Aorta (tissue), 5 donors: ENCODE measurements at places on chromosomes 5 and 9. TPM values are rescaled to one million over a fixed set of nuclear protein-coding genes. Genes with fewer than 3 reads are reported as not detected.
A peak's percentile ranks its signal among the peaks of the same experiment; 100 is the strongest.

GFI1B gene
- not detected for total RNA-seq

SLC36A3 gene
- not detected for total RNA-seq

HSD17B4 gene
- 138 TPM for total RNA-seq

GBGT1 gene
- total RNA-seq, result 12.9 TPM

- H3K27me3 ChIP-seq, result no peaks in the 10 kb centered on the region
- H3K4me1 ChIP-seq, result no peaks in the 10 kb centered on the region
- no peak overlapping the region for H3K27ac ChIP-seq
- H3K36me3 ChIP-seq, result no peaks in the 10 kb centered on the region
These were observed 16.5 kb downstream of the WNK2 start for GRCh38 chr9:93200449-93200742.

GRCh38 chr9:116466271-116467235 lies 220.6 kb upstream of the TRIM32 start:
- DNase-seq, result no peak
- no peak overlapping the region for H3K27ac ChIP-seq
- H3K27me3 ChIP-seq, result no peaks in the 10 kb centered on the region
- H3K36me3 ChIP-seq, result no peaks in the 10 kb centered on the region

GRCh38 chr5:11177999-11178711 lies 417.1 kb upstream of the DAP start:
- DNase-seq, result no peak
- H3K27me3 ChIP-seq, result no peaks in the 10 kb centered on the region
- H3K4me1 ChIP-seq, result no peaks in the 10 kb centered on the region
- H3K4me3 ChIP-seq, result no peak overlapping the region
- H3K36me3 ChIP-seq, result no peaks in the 10 kb centered on the region
- H3K27ac ChIP-seq, result no peak overlapping the region

GRCh38 chr9:130589754-130590153 lies 10.4 kb downstream of the FUBP3 start:
- H3K4me3 ChIP-seq, result no peak overlapping the region
- H3K4me1 ChIP-seq, result no peaks in the 10 kb centered on the region
- no peaks in the 10 kb centered on the region for H3K36me3 ChIP-seq

DNA sequence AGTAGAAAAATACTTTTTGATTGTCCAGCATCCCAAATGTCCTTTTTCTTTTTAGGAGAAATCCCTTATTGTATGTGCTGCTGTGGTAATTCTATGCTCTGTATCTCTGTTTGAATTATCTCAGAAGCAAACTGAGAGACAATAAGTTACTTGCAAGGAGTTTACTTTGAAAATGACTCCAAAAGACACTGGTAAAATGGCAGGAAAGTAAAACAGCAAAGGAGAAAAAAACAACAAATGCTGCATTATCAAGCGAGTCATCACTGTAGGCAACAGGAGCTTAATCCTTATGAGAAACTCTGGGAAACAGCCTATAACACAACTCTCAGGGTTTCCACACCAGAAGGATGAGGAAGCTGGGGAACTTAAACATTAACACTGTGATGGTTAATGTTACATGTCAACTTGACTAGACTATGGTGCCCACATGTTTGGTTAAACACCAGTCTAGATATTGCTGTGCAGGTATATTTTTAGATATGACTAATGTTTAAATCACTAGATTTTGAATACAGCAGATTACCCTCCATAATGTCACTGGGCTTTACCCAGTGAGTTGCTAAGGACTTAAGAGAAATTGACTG lies 92.6 kb upstream of the GAS1 start:
- H3K4me1 ChIP-seq, result no peaks in the 10 kb centered on the region
- DNase-seq, result no peak
- no peak overlapping the region for H3K4me3 ChIP-seq
- H3K36me3 ChIP-seq, result no peaks in the 10 kb centered on the region
- H3K27me3 ChIP-seq, result no peaks in the 10 kb centered on the region

- no peak overlapping the region for H3K4me3 ChIP-seq
- DNase-seq, result no peak
- H3K36me3 ChIP-seq, result no peaks in the 10 kb centered on the region
- H3K27ac ChIP-seq, result no peak overlapping the region
These were observed 612.9 kb upstream of the TLE4 start for GRCh38 chr9:78958892-78959291.

GRCh38 chr5:107538805-107539445 lies 131.8 kb downstream of the EFNA5 start:
- H3K27ac ChIP-seq, result no peak overlapping the region
- peaks cover 4% of the 10 kb centered on the region for H3K4me1 ChIP-seq
- H3K36me3 ChIP-seq, result no peaks in the 10 kb centered on the region

GRCh38 chr9:101247297-101247696 lies 137.5 kb downstream of the BAAT start:
- H3K4me1 ChIP-seq, result no peaks in the 10 kb centered on the region
- H3K4me3 ChIP-seq, result no peak overlapping the region
- DNase-seq, result no peak
- no peaks in the 10 kb centered on the region for H3K27me3 ChIP-seq
- H3K36me3 ChIP-seq, result no peaks in the 10 kb centered on the region
- no peak overlapping the region for H3K27ac ChIP-seq

DNA sequence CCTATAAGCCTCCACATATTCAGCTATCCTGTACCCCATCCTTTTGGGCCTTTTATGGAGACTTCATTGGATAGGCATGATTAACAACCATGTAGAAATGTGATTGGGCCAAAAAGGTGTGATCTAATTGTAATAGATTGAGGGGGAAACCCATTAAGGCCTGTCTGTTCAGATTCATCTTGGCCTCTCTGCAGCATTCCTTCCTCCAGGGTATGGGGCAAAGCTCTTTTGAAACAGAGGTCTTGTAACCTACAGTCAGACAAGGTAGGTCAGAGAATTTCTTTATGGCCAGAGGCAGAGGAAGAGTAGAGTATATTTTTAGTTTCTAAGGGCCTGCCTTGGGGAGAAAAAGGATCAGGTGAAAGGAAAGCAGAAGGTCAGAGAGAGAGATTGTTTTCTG lies 98.5 kb downstream of the INVS start:
- no peaks in the 10 kb centered on the region for H3K36me3 ChIP-seq
- no peaks in the 10 kb centered on the region for H3K4me1 ChIP-seq
- H3K27me3 ChIP-seq, result no peaks in the 10 kb centered on the region
- no peak for DNase-seq
- no peak overlapping the region for H3K27ac ChIP-seq
- no peak overlapping the region for H3K4me3 ChIP-seq

DNA sequence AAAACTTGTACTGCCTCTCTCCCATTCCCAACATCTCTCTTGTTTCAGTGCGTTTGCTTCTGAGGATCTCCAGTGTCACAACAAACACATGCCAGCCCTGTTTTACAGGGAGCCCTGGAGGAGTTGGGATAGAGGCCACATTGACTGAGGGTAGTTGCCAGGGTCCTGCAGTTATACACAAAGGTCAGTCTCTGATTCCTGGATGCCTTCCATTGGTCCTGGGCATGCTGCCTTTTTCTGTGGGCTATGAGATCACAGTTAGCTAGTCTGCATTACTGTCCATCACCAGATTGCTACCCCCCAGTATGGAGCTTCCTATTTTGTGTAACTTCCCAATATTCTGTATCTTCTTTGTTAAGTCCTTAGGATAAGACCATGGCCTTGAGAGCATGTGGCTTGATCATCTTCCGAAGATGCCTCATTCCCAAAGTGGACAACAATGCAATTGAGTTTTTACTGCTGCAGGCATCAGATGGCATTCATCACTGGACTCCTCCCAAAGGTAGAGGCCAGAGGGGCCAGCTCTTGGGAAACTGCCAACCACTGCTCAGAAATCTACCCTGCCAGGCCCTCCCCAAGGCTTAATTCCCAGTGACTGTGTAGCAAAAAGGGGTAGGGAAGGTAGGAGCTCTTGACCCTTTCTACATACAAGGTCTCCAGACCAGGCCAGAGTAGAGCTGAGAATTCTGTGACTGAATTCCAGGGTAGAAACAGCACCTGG lies 9.5 kb downstream of the NUDT2 start:
- H3K36me3 ChIP-seq, result peaks cover 1% of the 10 kb centered on the region
- H3K4me1 ChIP-seq, result peaks cover 2% of the 10 kb centered on the region
- no peak overlapping the region for H3K4me3 ChIP-seq
- H3K27ac ChIP-seq, result no peak overlapping the region
- H3K27me3 ChIP-seq, result no peaks in the 10 kb centered on the region

DNA sequence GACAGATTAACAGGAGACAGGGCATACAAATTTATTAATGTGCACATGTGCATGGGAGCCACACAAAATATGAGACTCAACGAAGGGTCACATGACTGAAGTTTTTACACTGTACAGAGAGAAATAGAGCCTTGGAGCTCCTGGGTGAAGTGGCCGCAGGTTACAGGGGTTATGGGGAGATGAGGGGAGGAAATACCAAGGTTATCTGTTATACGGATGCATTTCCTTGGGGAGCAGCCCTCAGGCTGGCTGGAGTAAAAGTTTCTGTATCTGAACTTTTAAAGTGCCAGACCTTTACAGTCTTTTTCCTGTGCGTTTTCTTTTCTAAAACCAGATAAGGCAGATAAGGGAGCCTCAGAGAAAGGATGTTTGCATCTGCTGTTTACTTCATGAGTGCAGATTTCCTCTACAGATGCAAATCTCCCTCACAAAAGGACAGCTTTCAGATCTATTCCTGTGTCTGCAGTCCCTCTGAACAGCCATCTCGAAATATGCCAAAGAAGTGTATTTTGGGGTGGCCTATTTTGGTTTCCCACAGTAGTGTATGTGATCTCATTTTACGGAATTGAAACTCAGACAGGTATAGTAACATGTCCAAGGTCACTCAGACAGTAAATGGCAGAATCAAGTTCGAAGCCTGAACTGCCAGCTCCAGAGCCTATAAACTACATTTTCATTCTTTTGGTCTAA lies 139.3 kb upstream of the FBXL17 start:
- H3K27me3 ChIP-seq, result peaks cover 2% of the 10 kb centered on the region
- H3K36me3 ChIP-seq, result no peaks in the 10 kb centered on the region
- H3K27ac ChIP-seq, result no peak overlapping the region
- no peaks in the 10 kb centered on the region for H3K4me1 ChIP-seq
- no peak for DNase-seq

DNA sequence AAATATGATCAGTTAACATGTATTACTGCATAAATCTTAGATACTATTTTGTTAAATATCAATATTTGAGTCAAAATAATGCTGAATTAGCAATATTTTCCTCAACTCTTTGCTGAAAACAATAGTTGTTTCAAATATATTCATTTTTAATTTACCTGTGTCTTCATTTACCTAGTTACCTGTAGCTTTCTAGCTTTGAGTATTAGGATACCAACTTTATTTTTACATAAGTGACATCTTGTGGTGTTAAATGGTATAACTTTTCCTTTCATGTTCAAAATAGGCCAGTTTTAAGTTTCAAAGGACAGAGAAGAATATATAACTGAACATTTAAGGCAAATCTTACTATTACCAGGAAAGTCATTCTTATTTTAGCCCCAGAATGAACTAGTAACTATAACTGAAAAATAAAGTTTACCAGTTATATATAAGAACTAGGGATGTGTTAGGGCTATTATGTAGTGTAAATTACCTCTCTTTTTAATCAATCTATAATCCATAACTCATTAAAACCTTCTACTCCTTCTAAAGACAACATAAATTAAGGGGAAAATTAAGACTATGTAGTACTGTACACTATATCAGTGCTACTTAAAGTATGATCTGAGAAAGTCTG lies 25.3 kb downstream of the AP3B1 start:
- no peak overlapping the region for H3K27ac ChIP-seq
- H3K4me1 ChIP-seq, result no peaks in the 10 kb centered on the region
- H3K36me3 ChIP-seq, result no peaks in the 10 kb centered on the region
- H3K4me3 ChIP-seq, result no peak overlapping the region
- no peaks in the 10 kb centered on the region for H3K27me3 ChIP-seq

- H3K36me3 ChIP-seq, result no peaks in the 10 kb centered on the region
- H3K4me3 ChIP-seq, result no peak overlapping the region
These were observed 888.0 kb upstream of the PTPRD start for GRCh38 chr9:11500780-11501179.

GRCh38 chr5:31645420-31646081 lies 6.6 kb downstream of the PDZD2 start:
- H3K27me3 ChIP-seq, result no peaks in the 10 kb centered on the region
- no peaks in the 10 kb centered on the region for H3K4me1 ChIP-seq
- H3K36me3 ChIP-seq, result no peaks in the 10 kb centered on the region
- no peak overlapping the region for H3K27ac ChIP-seq
- no peak overlapping the region for H3K4me3 ChIP-seq
- no peak for DNase-seq

- peak overlapping the region; percentile 39 for H3K4me3 ChIP-seq
- H3K4me1 ChIP-seq, result no peaks in the 10 kb centered on the region
- peak overlapping the region; percentile 72 for H3K27ac ChIP-seq
These were observed 190.0 kb downstream of the FANCC start for GRCh38 chr9:95127249-95128176.

- no peak for DNase-seq
- H3K27ac ChIP-seq, result no peak overlapping the region
- H3K27me3 ChIP-seq, result no peaks in the 10 kb centered on the region
- H3K4me1 ChIP-seq, result no peaks in the 10 kb centered on the region
- H3K4me3 ChIP-seq, result no peak overlapping the region
These were observed 142.0 kb downstream of the CMYA5 start for GRCh38 chr5:79831381-79832309.

GRCh38 chr5:93100976-93101375 lies 480.0 kb downstream of the NR2F1-AS1 start:
- DNase-seq, result no peak
- no peaks in the 10 kb centered on the region for H3K4me1 ChIP-seq
- H3K27me3 ChIP-seq, result no peaks in the 10 kb centered on the region
- H3K27ac ChIP-seq, result no peak overlapping the region
